ENCODE measurements at places on chromosomes 16 and 17.

- no peak for DNase-seq
These were observed 209.6 kb upstream of the CACNG5 start for GRCh38 chr17:66625311-66625767.

DNA sequence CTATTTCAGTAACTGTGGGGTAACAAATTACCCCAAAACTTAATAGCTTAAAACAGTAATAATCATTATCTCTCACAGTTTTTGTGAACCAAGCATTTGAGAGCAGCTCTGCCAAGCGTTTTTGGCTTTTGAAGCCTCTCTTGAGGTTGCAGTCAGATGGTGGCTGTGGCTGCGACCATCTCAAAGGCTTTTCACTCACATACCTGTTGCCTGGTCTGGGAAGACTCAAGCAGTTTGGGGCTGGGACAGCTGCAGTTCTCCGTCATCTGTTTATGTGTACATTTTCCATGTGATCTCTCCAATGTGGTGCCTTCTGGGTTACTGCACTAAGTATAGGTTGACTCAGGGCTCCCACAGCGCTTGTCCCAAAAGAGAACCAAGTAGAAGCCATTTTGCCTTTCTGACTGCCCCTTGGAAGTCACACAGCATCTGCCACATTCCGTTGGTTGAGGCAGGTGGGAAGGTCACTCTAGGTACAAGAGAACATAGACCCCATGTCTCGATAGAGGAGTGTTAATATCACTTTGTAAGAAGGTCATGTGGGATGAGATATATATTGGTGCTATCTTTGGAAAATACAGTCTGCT is 49.6 kb downstream of the LDHD start:
- DNase-seq: no peak

DNA sequence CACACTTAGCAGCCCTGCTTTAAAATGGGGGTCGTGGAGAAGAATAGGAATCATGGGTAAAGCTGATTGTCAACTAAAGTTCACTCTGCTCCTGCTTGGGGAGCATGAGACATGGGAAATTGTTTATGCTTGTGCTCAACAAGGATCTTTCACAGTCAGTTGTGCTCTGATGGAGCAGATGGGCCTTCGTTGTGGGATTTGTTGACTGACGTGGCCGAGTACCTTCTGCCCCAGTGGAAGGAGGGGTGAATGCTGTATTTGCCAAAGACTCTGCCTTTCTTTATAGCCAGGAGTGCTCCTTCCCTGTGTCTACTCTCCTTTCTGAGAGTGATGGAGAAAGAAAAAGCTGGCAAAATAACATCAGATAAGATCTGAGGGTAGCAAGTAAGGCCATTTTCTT is 11.4 kb downstream of the ARSG start:
- DNase-seq: no peak

DNA sequence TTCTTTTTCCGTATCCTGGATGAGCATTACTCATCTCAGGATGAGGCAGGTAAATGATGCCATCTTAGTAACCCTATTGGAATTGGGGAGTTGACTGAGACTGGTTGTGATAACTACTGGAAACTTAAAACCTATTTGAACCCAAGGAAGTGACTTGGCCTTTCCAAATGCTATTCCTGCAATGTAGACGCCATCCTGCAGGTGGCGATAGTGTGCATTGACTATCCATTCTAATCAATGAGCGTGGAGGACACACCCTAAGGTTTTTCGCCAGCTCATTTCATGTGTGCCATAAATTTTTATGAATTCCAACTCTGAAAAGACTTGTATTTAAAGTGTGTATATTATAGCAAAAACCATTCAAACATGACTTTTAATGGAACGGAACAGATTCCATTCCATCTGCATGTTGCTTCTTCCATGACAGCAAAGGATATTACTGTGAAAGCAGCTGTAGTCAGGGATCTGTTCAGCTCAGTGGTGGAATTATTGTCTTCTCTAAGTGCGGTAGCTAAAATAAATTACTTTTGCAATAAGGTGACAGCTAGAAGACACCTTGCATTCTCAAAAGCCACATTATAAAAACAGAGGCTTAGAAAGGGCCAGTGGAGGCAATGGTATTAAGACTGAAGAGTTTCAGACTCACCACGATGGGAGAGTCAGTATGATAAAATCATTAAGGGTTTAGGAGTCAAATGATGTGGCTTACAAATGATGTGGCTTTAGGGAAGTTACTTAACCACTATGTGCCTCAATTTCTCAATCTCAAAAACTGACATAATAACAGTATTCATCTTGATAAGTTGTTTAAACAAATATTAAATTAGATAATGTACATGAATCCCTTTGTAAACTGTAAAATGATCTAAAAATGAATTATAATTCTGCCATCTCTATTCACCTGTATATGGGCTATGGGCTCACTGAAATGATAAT is 55.5 kb downstream of the SYT17 start:
- DNase-seq: no peak

- DNase-seq: no peak
These were observed 134.7 kb downstream of the SNX29 start for GRCh38 chr16:12111223-12111622.

DNA sequence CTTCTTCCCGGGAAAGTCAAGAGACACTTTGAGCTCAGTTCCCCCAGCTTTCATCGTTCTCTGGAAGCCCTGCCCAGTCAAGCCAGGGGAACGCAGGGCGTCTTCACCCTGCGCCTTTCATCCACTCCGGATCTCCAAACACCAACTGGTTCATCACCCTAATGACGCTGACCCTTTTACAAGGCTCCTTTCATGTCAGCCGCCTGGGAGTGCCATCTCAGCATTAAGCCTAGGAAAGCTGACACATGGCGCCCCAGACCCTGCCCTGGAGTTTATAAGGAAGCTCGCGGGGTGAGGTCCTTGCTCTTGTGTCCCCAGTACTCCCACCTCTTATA is 594 bp upstream of the DNAJC7 start:
- DNase-seq: no peak

GRCh38 chr16:67934306-67935100 is 2.1 kb downstream of the PSMB10 start:
- DNase-seq: no peak

GRCh38 chr17:45740553-45741330 is 43.4 kb upstream of the CRHR1 start:
- no peak for DNase-seq
